NCI-H146 (cell line): ENCODE measurements at places on chromosomes 12 and 14.

- DNase-seq, result no peak
Observed at GRCh38 chr12:4270831-4271716, 2.5 kb upstream of the CCND2 start.

- DNase-seq, result no peak
Observed at GRCh38 chr12:100324498-100324897, 32.4 kb upstream of the SLC17A8 start.

GRCh38 chr12:24027352-24027751, 77.9 kb upstream of the SOX5 start:
- DNase-seq, result no peak

DNA sequence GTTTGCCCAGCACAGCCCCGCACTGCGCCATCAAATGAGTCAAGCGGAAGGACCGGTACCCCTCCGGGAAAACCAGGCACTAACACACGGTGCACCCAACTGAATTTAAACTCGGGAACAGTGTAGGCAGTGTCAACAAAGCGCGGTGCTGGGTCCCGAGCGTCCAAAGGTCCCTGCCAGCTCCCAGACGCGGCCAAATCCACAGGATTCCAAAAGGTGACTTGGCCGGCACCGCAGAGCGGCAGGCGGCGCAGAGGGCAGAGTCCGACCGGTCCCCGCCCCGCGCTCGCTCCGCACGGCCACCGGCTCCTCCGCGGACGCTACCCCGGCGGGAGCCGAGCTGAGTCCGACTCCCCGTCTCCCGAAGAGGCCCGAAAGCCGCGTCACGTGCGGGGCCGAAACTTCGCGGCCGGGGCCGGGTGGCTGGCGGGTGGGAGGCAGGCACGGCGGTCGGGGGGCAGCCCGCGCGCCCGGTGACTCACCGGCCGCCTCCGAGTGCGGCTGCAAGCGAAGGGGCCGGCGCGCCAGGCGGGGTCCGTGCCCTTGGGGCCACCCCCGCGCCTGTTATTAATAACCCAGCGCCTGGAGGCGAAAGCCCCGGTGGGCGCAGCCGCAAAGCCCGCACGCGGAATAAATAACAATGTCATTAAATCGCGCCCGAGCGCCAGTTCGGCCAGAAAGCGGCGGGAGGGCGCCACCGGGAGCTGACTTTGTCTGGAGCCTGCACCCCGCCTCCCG, 863 bp downstream of the DENND5B start:
- peak; percentile 76 for DNase-seq

GRCh38 chr12:50403001-50403440, 2.3 kb downstream of the LARP4 start:
- no peak for DNase-seq

GRCh38 chr12:76697849-76698248, 66.1 kb upstream of the ZDHHC17 start:
- no peak for DNase-seq

GRCh38 chr14:78484028-78484427, 313.9 kb downstream of the NRXN3 start:
- DNase-seq, result no peak

GRCh38 chr14:90649083-90649482, 167.1 kb downstream of the TTC7B start:
- no peak for DNase-seq

GRCh38 chr14:75446447-75446846, 18.6 kb downstream of the JDP2 start:
- DNase-seq, result no peak

DNA sequence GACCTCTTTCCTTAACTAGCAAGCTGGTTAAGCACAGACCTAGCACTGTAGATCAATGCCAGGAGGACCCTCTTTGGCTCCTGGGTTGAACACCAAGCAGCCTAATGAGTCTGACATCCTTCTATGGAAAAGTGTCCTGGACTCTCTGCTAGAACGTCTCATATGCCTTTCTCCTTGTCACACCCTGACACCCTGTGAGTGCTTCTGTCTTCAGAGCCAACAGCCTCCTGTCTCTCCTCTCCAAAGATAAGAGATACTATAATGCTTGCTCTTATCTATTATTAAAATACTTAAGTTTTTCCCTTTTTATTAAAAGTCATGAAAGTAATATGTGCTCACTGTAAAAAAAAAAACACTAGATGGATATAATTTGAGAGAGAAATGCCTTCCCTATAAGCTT, 222.7 kb downstream of the FOXN3 start:
- no peak for DNase-seq

DNA sequence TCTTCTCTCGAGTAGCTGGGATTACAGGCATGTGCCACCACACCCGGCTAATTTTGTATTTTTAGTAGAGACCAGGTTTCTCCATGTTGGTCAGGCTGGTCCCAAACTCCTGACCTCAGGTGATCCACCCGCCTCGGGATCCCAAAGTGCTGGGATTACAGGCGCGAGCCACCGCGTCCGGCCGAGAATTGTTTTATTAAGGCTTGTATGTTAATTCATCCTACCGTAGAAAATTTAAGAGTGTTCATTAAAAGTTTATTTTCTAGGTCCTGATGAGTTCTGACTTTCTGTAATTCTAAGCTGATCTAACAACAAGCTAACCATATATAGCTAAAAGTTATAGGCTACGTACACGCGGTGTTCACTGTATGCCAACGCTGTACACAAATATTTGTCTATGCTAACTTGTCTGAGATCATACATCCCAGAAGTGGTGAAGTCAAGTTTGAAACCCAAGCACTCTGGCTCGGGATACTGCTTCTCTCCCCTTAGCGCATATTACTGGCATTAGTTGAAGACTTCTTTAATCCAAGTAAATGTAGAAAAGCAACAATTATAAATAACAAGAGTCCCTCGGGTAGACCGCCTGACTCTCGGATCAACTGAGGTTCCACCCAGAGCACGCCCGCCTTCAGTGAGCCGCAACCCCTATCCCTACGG, 570 bp upstream of the MRPS35 start:
- DNase-seq, result peak; percentile 55

DNA sequence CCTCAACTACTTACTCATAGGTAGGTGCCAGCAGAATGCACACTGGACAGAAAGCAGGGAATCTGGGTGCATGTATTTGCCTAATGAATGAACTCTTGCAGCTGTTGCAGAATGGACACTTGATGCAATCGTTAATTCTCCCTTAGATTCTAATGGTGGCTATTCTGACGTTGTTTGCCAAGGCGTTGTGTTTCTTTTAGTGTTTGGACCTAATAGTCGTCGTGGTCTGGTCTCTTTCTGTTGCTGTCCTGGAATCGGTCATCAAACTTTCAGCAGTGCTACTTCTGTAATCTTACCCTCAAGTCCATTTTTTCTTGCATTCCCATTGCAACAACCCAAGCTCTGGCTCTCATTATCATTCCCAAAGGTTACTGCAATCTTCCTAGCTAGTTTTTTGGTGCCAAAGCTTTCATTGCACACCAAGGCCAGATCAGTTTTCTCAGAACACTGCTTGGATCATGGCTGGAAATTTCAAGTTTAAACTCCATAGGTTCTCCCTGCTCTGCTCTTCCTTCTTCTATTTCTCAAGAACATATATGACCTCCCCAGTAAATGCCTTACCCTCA, 31.3 kb downstream of the BMP4 start:
- DNase-seq, result no peak

DNA sequence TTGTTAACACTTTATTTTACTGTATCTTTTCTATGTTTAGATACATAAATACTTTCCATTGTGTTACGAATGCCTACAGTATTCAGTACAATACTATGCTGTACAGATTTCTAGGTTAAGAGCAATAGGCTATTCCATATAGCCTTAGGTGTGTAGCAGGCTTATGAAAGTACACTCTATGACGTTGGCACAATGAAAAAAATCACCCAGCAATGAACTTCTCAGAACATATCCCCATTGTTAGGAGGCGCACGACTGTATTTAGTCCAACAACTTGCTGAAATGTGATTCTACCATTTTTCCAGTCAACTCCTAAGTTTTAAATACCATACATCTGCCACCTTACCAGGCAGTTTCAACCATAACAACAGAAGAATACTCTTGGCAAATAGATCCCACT, 1.8 kb downstream of the PARP11 start:
- DNase-seq, result no peak

GRCh38 chr12:121668750-121669520, 519 bp downstream of the MORN3 start:
- peak; percentile 17 for DNase-seq

DNA sequence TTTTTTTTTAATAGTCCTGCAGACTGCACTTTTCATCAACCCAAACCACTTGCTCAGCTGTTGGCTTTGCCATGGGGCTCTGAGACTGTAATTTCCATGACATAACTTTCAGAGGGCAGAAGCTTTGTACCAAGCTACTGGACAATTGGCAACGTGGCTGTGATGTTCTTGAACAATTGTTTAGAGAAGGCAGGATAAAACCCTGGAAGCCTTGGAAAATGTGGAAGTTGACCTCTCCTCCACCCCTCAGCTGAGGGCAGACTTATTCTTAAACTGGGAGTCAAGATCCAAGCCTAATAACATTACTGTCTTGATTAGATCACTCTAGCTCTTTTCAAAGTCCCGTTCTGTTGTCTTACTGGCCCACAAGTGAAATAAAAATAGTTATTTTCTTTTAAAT, 2.2 kb downstream of the OR4E1 start:
- no peak for DNase-seq
